ENCODE measurements at places on chromosomes 4 and X. TPM values are rescaled to one million over a fixed set of nuclear protein-coding genes. Genes with fewer than 3 reads are reported as not detected.

DNA sequence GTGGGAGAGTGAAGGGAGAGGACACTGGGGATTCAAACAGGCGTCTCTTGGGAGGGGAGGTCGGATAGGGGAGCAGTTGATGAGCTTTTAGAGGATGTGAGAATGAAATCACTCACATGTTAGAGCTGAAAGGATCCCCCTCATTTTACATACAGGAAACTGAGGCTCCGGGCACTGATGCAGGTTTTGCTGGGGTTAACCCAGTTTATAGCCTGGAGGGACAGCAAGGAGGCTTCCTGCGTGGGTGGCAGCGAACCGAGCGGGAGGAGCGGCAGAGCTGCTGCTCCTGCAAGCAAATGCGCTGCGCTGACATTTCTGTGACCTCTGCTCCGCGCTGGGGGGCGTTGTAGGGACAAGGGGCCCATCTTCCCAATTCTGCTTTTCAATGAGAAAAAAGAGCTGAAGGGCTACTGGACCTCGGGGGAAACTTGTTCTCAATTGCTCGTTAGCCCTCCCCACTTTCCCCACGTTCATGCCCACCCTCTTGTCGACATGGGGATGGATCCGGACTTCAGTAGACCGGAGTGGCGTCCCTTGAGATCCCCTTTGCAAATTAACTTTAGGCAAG, 1.2 kb upstream of the NEUROG2 start:
- DNase-seq = no peak

GRCh38 chrX:31459361-31459760, 387.5 kb upstream of the FTHL17 start:
- DNase-seq = no peak

- no peak for DNase-seq
These were observed 500.4 kb upstream of the KLHL4 start for GRCh38 chrX:87017210-87017609.

DLG3 gene
- 37.9 TPM for polyA plus RNA-seq

GAGE12F gene
- not detected for polyA plus RNA-seq

DNA sequence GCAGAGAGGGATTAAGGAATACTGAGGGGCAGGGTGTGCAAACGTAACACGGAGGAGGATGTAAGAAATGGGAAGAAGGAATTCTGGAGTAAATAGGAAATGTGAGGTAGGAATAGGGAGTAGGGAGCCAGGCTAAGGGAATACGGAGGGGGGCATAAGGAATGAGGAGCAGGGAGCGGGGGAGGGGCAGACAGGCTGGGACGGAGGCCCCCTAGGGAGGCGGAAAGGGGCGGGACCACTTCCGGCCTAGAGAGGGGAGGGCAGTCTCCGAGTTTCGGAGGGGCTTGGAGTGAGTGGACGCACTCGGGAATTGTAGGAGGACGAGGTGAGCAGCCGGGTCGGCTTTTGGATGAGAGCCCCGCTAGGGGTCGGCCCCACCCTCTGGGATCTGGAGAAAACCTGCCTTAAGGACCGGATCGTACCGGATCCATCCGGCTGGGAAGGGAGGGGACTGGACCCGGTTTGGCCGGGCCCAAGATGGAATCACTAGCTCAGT, 612 bp downstream of the MAGED2 start:
- DNase-seq = peak; percentile 94

GAGE2A gene
- not detected for polyA plus RNA-seq

- no peak for DNase-seq
These were observed 73.2 kb downstream of the UBE2K start for GRCh38 chr4:39770969-39771724.

- no peak for DNase-seq
These were observed 17.4 kb upstream of the UGT2B7 start for GRCh38 chr4:69078852-69079251.

GRCh38 chrX:123172869-123173268, 11.2 kb upstream of the GRIA3 start:
- no peak for DNase-seq

EVC2 gene
- 2.3 TPM for polyA plus RNA-seq

GRCh38 chr4:47531241-47531953, 46.3 kb downstream of the ATP10D start:
- DNase-seq = no peak

GRCh38 chr4:96186593-96186992, 346.7 kb downstream of the PDHA2 start:
- DNase-seq = no peak

DNA sequence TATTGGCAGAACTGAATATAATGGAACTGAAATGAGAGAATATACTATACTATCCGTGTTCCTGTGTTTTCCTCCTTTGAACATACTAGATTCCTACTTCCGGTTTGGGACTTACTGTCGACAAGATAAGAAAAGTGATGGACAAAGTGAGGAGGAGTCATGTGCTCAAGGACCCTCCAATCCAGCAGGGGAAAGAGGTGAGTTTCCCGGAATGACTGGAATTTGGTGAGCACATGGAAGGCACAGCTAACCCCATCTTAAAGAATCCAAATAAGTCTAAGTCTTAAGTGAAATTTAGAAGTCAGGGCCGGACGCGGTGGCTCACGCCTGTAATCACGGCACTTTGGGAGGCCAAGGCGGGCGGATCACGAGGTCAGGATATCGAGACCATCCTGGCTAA, 36.6 kb upstream of the SH3D19 start:
- no peak for DNase-seq

XKRX gene
- not detected for polyA plus RNA-seq

DNA sequence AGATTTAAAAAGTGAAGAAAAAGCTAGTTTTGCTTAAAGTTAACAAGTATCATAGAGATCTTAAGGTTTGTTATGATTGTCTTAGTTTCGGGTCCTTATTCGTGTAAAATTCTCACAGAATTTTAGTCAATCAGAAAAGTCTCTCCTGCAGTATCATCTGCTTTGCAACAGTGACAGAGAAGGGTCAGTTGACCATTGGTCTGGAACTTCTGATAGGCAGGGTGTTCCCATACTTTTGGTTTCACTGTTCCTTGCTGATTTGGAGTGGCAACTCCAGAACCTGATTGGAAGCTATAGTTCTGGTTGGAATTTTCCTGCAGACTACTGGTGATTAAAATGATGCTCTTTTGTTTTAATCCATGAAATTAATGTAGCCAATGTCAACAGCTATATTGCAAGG, 1.8 kb downstream of the IL15 start:
- no peak for DNase-seq

SYNPO2 gene
- 2.6 TPM for polyA plus RNA-seq

TMEM47 gene
- 4.6 TPM for polyA plus RNA-seq

TMEM192 gene
- 9.2 TPM for polyA plus RNA-seq

GPR119 gene
- not detected for polyA plus RNA-seq

SSX2 gene
- polyA plus RNA-seq = not detected

PDCL2 gene
- polyA plus RNA-seq = not detected

PAGE4 gene
- polyA plus RNA-seq = not detected

DNA sequence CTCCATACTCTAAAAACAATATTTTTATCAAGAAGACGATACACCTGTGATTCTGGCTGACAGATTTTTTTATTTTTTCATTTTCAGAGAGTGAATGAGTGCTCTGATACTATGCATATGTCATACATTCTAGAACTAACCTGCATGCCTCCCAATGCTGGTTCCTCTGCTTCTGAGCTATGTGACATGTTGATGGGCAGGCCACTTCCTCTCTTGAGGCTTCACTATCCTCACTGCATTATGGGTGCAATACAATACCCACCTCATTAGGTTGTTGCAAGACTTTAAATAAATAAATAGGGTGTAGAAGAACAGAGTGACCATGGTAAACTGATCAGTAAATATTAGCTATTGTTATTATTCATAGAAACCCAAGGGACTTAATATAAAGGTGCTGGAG, 408.3 kb downstream of the HNRNPD start:
- no peak for DNase-seq

GRCh38 chr4:81648576-81649275, 177.0 kb upstream of the RASGEF1B start:
- peak; percentile 71 for DNase-seq

ZNF185 gene
- polyA plus RNA-seq = 4.5 TPM

TMEM35A gene
- polyA plus RNA-seq = 41.3 TPM

DNA sequence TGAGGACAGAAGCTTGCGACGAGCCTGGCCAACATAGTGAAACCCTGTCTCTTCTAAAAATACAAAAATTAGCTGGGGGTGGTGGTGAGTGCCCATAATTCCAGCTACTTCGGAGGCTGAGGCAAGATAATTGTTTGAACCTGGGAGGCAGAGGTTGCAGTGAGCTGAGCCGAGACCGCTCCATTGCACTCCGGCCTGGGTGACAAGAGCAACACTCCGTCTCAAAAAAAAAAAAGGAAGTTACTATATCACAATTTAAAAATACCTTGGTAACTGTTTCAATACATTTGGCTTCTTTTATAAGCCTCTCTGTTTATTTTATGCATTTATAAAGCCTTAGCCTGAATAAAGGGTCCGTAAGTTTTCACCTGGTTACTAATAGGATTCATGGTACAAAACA, 46.6 kb upstream of the CHRNA9 start:
- no peak for DNase-seq

GRCh38 chrX:74248889-74249288, 55.1 kb upstream of the ZCCHC13 start:
- no peak for DNase-seq

GABRG1 gene
- polyA plus RNA-seq = 1.8 TPM

MSX1 gene
- 4.8 TPM for polyA plus RNA-seq

GRCh38 chrX:112851806-112852205, 11.2 kb upstream of the AMOT start:
- no peak for DNase-seq

- no peak for DNase-seq
These were observed 623.8 kb upstream of the DIPK2B start for GRCh38 chrX:45824471-45824870.

DNA sequence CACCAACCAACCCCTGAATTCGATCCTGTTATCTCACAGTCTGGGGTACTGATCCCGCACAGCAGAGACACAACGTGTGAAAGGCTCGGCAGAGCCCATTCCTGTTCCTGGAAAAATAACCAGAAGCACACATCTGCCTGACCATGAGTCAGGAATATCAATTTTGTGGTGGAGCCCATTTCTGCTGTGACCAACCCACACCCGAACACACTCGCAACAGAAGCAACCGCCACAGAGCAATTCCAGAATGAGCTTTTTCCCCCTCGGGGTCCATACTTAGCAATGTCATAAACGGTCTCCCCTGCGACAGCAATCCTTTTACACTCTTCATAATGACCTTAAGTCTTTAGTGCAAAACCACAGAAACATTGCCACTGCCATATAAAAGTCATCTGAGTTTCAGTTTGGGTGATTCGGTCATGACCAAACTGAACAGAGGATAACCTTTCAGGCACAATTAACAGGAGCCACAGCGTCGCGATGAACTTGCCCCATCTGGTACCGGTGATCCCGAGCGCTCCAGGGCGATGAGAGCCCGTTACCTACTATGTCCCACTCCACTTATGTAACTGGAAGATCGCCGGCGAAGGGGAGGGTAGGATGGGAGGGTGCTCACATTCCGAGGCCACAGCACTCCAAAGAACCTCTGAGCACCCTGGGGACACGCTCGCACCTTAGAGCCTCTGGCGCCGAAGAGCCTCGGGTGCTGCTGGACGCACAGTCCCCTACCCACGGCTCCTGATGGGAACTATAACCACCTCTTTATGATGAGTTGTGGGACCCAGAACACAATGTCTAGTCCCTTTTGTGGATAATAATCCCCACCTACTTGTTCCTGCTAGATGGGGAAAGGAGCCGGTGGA, 1.1 kb downstream of the MECP2 start:
- DNase-seq = no peak

CXCL9 gene
- polyA plus RNA-seq = not detected

VCX3A gene
- polyA plus RNA-seq = not detected

- no peak for DNase-seq
These were observed 19.8 kb upstream of the FAM193A start for GRCh38 chr4:2516635-2517034.

- DNase-seq = no peak
These were observed 51.9 kb upstream of the TADA2B start for GRCh38 chr4:6991249-6991648.

- no peak for DNase-seq
These were observed 70.8 kb downstream of the PTPN13 start for GRCh38 chr4:86664959-86665358.
